Fibroblast of skin of back (primary cell): ENCODE measurements at places on chromosomes 6 and 20.
A peak's percentile ranks its signal among the peaks of the same experiment; 100 is the strongest.

DNA sequence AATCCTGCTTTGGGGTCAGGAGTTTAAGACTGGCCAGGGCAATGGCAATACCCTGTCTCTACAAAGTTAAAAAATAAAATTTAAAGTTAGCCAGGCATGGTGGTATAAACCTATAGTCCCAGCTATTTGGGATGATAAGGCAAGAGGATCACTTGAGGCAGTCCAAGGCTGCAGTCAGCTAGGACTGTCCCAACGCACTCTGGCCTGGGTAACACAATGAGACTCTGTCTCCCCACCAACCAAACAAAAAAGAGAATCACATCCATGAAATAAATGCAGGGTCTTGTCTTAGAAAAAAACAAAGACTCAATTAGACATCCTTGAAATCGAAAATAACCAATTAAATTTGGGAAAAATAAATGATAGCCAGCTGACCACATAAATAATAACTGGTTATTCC lies 88.9 kb downstream of the PHIP start:
- no peak for DNase-seq

GRCh38 chr6:70575899-70576495 lies 9.3 kb downstream of the SDHAF4 start:
- no peak for DNase-seq

DNA sequence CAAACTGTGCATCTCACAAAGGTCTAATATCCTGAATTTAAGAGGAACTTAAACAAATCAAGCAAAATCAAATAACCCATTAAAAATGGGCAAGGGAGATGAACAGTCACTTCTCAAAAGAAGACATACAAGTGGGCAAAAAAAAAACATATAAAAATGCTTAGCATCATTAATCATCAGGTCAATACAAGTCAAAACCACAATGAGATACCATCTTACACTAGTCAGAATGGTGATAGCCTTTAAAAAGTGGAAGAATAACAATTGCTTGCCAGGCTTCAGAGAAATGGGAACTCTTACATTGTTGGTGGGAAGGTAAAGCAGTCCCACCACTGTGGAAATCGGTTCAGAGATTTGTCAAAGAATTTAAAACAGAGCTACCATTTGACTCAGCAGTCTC lies 646.7 kb upstream of the PTCHD4 start:
- peak; percentile 53 for DNase-seq

DNA sequence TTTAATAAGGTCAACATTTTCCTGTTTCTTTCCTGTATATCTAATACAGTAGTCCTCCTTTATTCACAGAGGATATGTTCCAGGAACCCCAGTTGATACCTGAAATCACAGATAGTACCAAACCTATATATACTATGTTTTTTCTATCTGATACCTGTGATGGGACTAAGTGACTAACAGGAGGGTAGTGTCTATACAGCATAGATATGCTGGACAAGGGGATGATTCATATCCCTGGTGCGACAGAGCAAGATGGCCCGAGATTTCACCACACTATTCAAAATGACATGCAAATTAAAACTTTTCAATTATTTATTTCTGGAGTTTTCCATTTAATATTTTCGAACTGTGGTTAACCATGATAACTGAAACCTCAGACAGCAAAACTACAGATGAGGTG lies 281.1 kb downstream of the LAMA2 start:
- no peak for DNase-seq

DNA sequence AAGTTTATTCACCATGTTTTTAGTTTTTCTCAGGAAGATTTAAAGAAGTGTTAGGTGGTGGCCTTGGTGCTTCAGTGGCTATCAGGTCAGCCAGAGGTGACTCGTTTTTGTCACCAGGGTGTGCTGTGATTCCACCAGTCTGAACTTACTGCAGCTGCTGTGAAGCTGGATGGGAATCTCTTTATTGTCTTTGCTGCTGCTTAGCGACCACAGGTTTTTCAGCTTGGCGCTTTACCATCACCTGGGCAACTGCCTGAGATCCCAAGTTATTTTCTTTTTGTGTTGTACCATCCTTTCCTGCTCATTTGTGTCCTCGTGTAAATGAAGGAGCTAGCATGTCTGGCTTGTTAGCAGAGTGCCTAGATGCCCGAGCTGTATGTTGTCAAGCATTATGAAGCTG lies 146.9 kb downstream of the MACROD2 start:
- DNase-seq, result peak; percentile 32

GRCh38 chr6:129651291-129651691 lies 58.7 kb downstream of the ARHGAP18 start:
- DNase-seq, result no peak
